Anterior cingulate cortex (tissue), 58 donors: ENCODE measurements at places on chromosomes 6 and 20.

DNA sequence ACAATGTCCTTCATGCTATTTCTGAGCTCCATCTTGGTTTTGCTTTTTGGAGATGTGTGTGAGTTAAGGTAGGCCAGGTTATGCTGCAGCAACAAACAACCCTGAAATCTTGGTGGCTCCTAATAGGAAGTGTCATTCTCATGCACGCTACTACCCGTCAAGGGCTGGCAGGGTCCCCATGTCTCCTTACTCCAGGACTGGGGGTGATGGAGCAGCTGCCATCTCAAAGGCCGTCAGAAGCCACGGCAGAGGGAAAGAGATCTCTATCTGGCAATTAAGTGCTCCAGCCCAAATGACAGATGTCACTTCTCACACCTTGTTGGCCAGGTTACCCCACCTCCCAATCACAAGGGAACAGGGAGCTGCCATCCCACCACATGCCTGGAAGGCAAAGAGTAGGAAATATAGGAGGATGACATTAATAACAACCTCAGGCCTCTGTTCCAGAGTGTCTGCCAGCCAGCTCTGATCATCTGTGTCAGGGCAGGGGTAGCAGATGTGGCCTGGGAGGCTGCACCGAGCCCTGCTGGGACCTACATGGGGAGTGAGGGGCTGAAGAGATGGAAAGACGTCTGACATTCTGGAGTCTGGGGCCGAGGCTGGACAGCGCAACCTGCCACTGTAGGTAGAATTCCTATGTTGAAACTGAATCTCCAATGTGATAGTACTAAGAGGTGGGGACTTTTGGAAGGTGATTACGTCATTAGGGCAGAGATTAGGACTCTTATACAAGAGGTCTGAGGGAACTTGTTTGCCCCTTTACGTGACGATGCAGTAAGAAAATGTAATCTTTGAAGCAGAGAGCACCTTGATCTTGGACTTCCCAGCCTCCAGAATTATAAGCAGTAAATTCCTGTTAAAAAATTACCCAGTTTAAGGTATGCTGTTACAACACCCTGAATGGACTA lies 4.8 kb upstream of the SDCBP2 start:
- DNase-seq: no peak

GRCh38 chr6:11987386-11987785 lies 24.7 kb upstream of the HIVEP1 start:
- no peak for DNase-seq

DNA sequence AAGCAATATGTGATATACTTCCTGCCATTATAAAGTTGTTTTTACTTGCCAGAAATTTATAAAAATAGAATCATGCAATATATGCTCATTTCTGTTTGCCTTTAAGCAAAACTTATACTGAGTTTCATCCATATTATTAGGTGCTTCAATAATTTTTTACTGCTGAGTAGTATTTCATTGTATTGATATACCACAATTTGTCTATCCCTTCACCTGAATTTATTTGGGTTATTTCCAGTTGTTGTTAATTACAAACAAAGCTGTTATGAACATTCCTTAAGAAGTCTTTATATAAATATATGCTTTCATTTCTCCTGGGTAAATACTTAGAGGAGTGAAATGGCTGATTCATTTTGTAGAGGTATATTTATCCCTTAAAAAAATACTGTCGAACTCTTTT lies 864.1 kb downstream of the HACE1 start:
- DNase-seq: no peak

- no peak for DNase-seq
Measured at GRCh38 chr20:10508060-10508459, 73.0 kb downstream of the SLX4IP start.

DNA sequence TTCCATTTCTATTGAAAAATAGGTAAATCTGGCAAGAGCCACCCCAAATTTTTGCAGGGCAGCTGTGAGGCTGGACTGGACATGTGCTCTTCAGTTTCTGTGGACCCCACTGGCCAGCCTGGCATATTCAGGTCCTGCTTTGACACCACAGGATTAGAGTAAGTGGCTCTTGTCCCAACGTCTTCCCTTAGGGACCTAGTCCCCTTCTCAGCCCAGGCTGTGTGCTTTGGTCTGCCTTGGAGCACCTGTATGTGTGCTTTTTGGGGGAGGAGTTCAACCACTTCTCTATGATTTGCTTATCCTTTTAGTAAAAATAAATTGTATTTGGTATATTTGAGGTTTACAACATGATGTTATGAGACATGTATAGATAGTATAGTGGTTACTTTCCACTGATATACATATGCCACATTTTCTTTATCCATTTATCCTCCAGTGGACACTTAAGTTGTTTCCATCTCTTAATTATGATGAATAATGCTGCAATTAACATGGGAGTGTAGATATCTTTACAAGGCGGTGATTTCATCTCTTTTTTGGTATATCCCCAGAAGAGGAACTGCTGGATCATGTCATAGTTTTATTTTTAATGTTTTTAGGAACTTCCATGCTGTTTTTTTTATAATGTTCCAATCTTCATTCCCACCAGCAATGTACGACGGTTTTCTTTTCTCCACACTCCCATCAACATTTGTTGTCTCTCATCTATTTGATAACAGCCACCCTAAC lies 167.8 kb upstream of the UST start:
- DNase-seq: no peak

DNA sequence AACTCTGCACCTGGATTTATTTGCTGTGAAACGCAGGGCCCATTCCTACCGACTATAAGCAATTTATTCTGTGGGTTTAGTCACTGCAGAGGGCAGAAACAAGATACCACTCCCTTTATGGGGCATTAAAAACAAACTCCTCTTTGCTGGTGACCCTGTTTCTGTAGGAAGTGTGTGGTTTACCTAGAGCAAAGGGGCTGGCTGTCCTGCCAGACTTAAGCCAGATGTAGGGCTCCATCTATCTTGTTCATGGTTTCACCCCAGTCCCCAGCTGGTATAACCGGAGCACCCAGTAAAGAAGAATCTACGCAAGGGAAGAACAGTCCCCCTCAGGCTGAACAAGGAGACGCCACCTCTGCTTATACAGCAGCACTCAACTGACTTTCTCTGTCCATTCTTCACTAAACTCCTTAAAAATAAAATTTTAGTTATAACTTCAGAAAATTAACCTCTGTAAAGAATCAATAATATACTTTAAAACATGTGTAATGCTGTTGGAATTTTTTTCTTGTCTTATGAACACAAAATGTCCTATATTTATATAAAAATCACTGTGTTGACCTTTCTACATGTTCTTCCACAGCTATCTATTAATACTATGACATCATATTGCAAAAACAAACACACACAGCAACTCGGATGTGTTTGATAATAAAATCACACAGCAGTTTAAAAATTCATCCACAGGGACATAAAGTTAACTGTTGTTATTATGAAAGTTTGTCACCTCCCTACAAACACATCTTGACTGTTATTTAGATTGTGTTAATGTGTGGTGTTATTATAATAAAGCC lies 126.1 kb upstream of the RPS6KA2 start:
- no peak for DNase-seq

GRCh38 chr20:12535316-12535715 lies 473.5 kb upstream of the SPTLC3 start:
- DNase-seq: no peak

DNA sequence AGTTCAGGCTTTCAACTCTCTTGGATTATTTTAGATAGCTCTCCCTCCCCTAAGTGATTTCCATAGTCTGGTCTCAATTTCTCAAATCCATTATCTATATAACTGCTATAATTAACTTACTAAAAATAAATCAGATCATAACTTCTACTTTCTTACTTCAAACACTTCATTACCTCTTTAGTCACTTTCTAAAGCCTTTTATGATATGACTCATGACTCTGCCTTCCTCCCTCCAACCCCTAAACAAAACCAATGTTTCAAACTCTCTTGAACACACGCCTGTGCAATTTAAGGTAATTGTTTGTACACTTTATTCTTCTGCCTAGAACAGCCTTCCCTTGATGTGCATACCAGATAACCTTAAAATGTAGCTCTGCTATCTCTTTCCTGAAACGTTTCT lies 100.5 kb downstream of the LMBRD1 start:
- DNase-seq: no peak

DNA sequence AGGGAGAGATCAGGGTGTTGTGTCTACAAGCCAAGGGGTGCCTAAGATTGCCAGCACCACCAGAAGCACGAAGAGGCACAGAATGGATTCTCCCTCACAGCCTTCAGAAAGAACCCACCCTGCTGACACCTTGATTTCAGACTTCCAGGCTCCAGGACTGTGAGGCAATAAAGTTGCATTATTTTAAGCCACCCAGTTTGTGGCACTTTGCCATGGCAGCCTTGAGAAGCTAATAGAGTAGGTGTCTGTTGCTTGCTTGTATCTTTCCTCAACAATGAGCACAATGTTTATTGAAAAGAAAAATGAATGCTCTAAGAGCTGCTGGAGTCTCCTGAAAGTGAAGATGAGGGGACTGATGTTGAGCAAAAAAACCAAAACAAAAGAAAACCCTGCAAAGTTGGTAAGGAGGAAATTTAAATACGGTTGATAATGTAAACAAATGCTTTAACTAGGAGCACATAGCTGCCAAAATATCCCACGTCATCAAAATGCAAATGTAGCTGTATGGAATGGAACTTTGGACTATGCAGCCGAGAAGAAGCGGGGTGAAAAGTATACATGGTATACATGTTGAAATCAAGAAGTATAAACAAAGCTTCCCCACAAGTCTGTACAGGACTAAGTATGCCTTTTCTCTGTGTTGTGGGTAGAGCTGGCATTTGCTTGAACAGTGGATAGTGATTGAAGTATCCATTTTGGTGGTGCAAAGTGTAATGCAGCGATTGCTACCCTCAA lies 8.0 kb downstream of the IL20RA start:
- no peak for DNase-seq
